ENCODE measurements at places on chromosomes 12 and 14.

- no peak for DNase-seq
Observed at GRCh38 chr12:70402597-70402996, 36.5 kb downstream of the KCNMB4 start.

- DNase-seq: no peak
Observed at GRCh38 chr12:56221232-56221756, 428 bp downstream of the RNF41 start.

DNA sequence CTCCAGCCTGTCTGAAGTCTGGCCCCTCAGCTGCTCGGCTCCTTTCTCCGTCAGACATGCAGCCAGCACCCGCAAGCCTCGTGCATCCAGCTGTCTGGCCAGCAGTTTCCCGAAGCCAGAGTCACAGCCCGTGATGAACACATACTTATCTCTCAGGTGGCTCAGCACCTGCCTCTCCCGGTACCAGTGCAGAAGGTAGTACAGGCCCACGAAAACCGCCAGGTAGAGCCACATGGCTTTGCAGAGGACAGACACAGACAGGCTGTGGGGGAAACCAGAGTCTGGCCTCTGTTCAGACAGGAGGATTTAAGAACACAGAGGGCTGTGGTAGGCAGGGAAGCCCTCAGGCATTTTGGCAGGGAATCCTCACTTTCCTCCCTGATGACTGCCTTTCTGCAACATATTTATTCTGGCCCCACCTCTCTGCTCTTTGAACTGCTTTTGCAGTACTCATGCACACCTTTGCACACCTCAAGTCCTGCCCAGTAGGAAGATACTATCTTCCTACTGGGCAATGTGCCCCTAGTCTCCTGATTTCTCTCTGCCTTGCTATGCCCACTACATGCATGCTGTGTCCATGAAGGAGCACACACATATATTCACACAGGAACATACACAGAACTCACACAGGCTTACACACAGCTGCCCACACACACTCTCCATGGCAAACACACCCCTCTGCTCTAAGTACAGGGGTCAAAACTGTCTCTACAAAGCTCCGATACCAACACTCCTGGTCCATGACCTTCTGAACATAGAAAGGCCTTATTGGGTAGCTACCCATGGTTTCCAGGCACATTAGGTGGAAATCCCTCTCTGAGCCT, at the start of gene RDH16:
Gene RDH16 (minus strand): TSS at position 380 of the 824 bp plus-strand sequence. CDS start 146 bp downstream, at position 234.
- DNase-seq: no peak

DNA sequence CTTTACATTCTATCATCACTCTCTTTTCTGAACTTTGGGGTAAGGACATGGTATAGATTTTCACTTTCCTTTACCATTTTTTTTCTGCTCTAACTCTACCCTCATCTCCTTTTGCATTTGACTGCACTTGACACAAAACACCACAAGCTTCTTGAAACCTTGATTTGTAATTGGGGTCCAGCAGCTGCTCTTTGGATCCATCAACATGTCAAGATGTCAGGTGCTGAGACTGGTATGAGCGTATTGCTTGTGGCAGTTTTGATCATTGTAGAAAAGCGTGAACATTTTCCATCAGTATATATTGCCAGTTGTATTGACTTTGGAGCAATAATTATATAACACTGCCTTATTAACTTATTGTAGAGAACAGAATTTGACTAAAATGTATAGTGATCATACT, 838.6 kb downstream of the TRHDE start:
- DNase-seq: no peak

GRCh38 chr12:57713209-57713608, 19.3 kb downstream of the OS9 start:
- DNase-seq: no peak

DNA sequence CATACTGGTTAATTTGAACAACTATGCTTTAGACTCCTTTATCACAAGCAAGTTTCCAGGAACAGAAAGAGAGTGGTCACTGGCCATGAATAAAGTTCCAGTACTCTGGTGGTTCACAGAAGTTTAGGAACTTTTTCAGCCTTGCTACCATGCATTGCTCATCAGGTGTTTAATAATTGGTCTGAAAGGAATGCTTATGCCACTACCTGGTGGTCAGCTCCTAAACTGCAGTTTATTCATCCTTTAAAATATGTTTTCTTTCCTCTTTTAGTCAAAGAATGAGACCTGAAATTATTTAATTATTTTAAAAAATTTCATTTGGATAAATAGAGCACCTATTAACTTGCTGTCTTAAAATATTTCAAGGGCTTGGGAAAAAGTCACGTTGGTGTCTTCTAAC, 260.1 kb upstream of the OR4E1 start:
- no peak for DNase-seq

DNA sequence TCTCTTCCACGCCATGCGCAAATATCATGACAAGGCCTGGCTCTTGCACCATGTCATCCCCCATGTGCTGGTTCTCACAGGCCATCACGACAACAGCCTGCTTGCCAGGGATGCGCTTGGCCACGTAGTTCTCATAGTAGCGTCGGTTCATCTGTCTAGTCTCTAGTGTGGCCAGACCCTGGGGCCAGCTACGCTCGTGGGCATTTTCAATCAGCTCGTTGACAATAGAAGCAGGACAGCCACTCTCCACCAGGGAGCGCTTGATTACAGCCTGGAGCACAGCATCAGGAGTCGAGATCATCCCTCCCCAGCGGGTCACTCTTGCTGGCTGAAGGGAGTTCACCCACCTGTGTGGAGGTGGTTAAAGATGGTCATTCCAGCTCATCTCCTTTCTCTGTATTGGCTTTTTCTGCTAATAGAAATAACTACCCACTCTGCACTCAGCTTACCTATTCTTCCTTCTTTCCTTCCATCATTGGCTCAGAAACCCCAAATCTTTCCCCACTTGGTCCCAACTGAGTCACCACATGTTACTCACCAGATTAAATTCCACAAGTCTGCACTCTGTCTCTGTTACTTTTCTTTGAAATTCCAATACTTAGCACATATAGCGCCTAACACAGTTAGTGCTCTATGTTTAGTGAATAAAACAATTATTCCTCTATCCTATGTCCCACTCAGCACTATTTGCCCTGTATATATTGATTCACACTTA, 15.1 kb downstream of the RNF41 start:
- peak; percentile 18 for DNase-seq

- no peak for DNase-seq
Observed at GRCh38 chr12:26016516-26016915, 58.0 kb downstream of the RASSF8 start.

DNA sequence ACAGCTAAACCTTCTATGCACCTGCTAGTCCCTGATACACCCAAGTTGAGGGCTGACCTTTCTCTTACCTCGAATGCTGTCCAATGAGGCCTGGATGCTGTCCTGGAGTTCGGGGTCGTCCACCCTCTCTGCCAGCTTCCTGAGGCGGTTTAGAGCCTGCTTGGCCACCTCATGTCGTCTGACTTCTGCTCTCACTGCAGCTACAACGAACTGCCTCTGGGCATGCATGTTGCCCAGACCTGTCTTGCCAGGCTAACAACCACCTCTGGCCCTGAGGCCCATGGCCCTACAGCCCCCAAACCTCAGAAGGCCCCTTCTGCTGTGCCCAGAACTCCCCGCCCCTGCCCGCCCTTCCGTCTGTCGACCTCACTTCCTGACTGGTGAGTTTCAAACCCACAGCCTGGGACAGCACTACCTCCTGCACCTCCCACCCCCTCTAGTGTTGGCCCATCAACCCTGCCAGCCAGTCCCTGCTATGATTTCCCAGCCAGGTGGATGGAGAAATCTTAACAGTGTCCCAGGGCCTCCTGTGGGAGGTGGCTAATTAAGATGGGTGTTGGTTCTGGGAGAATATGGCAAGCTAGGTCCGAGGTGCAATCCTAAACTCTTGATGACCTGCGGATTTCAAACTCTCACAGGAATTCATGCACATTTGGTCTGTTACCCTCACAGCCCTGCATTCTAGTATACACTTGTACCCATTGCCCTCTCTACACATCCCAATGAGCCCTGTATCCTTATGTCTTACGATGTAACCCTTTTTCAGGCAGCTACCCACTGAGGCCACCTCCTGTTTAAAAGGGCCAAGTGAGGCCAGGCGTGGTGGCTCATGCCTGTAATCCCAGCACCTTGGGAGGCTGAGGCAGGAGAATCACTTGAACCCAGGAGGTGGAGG, 2.7 kb upstream of the TSPAN31 start:
- DNase-seq: peak; percentile 68

DNA sequence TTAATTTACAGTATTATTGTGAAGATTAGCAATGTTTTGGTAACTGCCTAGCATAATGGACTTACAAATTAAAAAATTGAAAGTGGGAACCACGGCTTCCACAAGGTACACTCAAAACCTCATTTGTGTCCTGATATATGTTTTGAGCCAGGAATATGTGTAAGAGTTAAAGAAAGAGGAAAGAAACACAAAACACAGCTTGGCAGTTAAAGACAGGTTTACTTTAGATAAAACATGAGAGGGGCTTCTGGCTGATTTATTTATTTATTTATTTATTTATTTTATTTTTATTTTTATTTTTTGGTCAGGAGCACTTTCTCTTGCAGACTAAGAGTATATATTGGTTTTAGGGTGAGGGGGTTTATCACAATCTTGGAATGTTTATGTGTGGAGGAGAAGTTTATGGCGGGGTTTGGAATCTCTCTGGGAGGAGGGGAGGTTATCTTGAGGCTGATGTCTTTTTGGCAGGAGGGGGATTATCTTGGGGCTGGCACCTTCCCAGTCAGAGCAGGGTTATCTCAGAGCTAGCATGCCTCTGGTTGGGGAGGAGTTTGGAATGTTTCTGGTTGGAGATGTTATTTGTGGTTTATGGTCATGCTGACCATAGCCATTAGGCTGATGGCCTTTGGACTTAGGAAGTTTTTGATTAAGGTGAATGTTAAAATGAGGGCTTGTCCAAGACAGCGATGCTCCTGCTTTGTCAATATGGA, 436.7 kb downstream of the DAD1 start:
- no peak for DNase-seq

GRCh38 chr12:85468356-85469157, 188.5 kb downstream of the ALX1 start:
- no peak for DNase-seq

DNA sequence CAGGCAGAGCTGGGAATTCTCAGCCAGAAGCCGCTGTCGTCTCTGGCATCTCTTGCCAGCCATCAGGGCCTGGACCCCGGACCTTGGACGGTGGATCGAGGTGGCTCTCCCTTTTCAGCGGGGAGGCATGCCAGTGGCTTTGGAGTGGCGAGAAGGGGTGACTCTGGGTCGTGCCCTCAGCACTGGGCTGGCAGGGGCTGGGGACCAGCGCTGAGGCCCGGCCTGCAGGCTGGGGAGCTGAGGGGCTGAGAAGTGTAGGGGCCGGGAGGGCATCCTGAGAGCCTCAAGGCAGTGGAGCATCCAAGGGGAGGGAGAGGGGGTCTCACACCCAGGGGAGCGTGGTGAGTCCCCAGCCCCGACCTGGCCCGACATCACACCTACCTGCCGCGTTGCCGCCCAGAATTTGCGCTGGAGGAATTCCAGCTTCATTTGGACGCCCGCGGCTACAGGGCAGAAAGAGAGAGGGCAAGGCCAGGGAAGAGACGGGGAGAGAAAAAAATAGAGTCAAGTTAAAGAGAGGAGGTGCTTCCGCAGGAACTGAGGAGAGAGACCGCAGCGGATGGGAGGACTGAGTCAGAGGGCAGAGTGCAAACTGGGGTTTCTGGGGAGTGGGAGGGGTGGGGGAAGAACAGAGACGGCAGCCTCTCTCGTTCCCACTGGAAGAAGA, 9.0 kb upstream of the LRTM2 start:
- DNase-seq: peak; percentile 44

DNA sequence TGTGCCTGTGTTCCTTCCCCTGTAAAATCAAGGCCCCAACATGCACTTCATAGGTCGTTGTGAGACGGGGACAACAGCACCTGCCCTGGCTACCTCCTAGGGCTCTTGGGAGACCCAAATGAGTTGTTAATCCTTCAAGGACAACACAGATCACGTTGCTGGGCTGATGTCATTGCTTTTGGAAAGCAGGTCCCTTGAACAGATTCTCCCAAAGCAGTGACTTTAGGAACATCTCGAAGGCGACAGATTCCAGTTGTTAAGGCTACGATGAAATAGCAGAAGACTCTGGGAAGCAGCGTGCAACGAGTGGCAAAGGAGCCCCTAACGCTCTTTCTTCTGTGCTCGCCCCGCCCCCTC, 26.2 kb upstream of the MAP1LC3B2 start:
- DNase-seq: no peak

DNA sequence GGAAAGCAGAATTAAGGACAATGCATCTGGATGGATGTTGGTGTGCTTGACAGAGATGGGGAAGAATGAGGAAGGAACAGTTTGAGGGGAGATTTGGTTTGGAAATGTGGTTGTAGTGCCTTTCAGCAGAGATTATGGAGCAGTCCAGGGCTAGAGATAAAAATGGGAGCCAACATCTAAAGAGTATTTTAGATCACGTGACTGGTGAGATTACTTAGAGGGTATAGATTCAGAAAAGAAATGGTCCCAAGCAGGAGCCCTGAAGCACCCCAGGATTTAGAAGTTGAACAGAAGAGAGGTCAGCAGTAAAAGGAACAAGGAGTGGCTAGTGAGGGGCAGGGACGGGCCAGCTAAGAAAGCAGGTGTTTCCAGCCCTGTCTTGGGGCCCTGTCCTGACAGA, 29.6 kb downstream of the ZNF664 start:
- DNase-seq: no peak

GRCh38 chr14:104786091-104786586, 9.4 kb downstream of the AKT1 start:
- DNase-seq: no peak

DNA sequence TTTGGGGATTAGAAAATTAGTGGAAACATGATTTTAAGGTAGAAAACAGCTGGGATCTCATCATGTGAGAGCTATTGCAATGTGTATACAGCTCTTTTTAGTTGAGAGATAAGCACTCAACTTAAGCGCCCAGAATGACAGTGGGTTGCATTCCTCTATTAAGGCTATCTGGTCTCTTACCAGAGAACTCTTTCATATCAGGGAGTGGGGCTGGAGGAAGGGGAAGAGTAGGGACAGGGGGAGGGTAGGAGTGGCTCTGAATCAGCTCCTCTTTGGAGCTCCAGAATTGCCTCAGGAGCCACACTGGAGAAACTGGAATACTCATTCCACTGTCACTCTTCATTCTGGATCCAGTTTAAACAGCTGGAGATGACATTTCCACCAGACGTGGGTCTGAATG, 9.2 kb upstream of the PLEKHG3 start:
- no peak for DNase-seq

GRCh38 chr12:56450241-56450640, 1.0 kb upstream of the TIMELESS start:
- no peak for DNase-seq

GRCh38 chr12:98909746-98910145, 264.7 kb downstream of the APAF1 start:
- DNase-seq: no peak

DNA sequence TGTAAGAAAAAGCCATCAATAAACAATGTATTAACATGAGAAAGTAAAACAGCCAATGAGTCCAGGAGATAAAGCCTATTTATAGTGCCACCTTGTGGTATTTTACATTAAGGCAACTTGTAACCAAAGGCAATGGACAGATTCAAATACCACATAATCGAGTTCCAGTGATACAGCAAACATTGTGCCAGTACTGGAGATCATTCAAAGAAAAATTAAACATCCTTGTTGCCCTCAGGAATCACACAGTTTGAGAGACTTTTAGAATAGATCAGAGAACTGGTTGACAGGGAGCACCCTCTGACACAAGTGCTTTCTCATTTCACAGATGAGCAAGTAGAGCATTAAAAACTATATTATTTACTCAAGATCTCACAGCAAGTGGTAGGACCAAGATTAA, 98.1 kb downstream of the DDHD1 start:
- no peak for DNase-seq

Measured in activated T-cell treated with anti-CD3 and anti-CD28 coated beads, Interleukin-2, amount 50 U/mL, for 4 hours (primary cell).